Hypothalamus (tissue), 51 donors: ENCODE measurements at places on chromosomes 4 and X.

DNA sequence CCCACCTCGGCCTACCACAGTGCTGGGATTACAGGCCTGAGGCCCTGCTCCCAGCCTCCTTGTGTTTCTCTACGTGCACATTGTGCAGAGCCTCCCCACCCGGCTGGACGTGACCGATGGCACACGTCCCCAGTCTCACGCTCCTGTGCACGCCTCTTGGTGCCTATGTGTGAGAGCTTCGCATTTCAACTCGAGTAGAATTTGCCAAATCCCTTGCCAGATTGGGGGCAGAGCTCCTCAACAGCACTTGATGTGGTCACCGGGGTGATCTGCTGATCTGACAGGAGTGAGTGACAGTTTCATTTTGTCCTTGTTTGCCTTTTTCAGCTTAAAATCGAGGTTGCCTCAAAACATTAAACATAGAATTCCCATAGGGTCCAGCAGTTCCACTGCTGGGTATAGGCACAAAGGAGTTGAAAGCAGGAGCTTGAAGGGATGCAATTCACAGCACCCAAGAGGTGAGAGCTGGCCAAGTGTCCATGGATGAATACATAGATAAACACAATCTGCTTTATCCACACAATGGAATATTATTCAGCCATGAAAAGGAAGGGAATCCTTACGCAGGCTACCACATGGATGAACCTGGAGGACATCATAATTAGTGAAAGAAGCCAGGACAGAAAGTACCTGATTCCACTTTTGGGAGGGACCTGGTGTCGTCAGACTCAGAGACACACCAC lies 17.6 kb downstream of the TMEM187 start:
- no peak for DNase-seq

- DNase-seq: no peak
Measured at GRCh38 chr4:155881555-155881954, 15.5 kb upstream of the ASIC5 start.

GRCh38 chr4:22607382-22607781 lies 85.4 kb upstream of the GBA3 start:
- DNase-seq: peak; percentile 7

DNA sequence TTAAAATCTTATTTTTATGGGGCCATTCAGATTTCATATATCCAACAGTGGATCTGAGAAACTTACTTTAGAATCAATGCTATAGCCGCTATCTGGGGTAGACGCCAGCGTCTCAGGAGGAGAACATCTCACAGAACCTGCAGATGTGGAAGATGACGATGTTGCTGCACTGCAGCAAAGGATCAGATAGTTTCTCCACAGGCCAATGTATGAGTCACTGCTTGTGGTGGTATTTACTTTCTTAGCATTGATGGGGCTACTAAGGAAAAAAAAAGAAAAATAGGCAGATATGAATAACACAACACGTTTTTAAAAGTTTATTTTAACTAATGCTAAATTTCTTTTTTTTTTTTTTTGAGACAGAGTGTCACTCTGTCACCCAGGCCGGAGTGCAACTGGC lies 85.9 kb downstream of the ZAR1 start:
- DNase-seq: no peak

GRCh38 chr4:22794732-22795131 lies 102.0 kb downstream of the GBA3 start:
- no peak for DNase-seq

DNA sequence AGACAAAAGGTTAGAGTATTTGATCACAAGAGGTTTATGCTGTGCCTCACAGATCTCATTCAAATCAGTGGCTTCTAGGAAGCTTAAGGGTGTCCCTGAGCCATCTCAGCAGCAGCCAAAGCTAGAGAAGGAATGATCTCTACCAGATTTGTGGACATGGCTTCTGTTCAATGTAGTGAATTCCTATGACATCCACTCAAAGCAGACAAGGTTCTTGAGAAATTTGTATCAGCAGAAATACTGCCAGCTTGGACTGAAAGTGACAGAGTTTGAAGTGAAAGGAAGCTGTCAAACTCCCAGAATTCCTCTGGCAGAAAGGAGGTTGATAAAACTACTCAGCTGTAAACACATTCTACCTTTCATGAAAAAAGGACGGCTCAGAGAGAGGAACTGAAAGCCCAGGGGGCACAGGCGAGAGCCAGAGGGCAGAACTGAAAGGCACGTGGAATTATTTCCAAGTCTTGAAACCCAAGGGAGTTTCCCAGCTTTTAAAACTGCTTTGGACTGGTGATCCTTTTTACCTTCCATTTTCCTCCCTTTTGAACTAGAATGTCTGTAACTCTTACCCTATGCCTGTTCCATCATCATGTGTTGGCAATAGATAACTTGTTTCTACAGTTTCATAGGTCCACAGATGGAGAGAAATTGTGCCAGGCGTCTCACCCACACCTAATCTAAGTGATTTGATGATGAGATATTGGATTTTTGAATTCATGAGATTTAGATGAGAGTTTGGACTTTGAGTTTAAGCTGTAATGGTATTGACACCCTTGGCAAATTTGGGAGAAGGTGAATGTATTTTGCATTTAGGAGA lies 14.5 kb upstream of the MED14 start:
- no peak for DNase-seq

- no peak for DNase-seq
Measured at GRCh38 chr4:187417721-187418120, 577.9 kb upstream of the ZFP42 start.

DNA sequence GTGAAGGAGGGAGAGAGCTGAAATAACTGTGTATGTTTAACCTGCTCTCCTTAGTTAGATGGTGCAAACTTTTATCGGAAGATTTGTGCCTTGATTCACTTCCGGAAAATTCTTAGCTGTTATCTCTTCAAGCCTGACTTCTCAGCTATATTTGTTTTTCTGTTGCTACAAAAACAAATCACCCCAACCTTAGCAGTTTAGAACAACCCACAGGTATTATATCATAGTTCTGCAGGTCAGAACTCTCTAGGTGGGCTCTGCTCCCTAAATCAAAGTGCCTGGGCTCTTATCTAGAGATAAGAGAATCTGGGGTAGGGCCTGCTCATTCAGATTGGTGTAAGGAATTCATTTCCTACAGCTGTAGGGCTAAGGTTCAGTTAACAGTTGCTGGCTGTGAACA lies 15.1 kb upstream of the CEP135 start:
- no peak for DNase-seq

- DNase-seq: no peak
Measured at GRCh38 chr4:153217440-153217839, 13.2 kb downstream of the TRIM2 start.

DNA sequence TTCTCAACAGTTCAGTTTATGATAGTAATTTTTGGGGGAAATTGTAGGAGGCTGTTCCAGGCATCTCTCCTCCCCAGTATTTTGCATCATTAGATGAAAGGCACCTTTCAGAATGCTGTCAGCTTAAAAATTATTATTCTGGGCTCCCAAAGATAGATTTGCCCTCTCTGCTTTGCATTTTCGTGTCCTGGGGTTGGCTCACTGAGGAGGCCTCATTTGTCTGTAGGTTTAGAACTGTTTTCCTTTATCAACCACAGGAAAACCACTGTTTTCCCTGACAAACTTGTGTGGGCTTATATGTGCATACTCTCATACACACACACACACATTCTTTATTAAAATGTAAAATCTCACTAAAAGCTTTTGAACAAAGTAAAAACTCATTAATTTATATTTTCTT lies 197.2 kb upstream of the VCX3A start:
- DNase-seq: no peak

DNA sequence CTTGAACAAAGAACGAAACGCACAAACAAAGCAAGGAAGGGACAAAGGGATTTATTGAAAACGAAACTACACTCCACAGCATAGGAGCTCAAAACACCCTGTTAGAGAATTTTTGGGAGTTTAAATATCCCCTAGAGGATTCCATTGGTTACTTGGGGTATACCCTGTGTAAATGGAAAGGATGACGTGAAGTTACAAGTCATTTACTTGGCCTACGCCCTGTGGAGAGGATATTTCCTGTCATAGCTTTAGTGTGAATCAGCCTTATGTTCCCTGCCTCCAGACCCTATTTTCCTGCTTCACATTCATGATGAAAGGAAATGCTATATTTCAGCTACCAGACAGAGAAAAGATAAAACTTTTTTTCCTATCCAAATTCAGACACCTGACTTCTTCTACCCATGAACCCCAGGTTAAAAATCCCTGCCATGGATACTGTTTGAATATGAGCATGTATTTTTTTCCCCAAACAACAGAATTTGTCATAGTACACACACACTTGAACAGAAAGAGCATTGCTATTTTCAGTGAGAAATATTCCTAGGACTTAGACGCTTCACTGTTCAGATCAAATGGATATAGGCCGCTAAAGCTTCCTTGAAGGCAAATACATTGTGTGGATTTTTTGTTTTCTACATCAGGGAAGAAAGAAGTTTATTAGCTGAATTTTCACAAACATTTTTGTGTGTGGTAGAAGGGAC lies 20.4 kb downstream of the PIN4 start:
- no peak for DNase-seq

GRCh38 chr4:152455311-152455710 lies 80.6 kb downstream of the FBXW7 start:
- DNase-seq: no peak

DNA sequence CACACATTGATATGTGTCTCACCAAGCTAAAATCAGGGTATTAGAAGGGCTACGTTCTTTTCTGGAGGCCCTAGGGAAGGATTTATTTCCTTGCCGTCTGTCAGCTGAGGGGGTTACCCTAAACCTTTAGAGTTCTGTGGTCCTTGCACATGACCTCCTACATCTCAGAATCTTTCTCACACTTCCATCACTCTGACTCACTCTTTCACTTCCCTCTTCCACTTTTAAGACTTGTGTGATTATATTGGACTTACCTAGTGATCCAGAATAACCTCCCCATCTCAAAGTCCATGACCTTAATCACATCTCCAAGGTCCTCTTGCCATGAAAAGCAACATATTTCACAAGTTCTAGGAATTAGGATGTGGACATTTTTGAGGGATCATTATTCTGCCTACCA lies 53.6 kb upstream of the FUNDC1 start:
- DNase-seq: no peak

DNA sequence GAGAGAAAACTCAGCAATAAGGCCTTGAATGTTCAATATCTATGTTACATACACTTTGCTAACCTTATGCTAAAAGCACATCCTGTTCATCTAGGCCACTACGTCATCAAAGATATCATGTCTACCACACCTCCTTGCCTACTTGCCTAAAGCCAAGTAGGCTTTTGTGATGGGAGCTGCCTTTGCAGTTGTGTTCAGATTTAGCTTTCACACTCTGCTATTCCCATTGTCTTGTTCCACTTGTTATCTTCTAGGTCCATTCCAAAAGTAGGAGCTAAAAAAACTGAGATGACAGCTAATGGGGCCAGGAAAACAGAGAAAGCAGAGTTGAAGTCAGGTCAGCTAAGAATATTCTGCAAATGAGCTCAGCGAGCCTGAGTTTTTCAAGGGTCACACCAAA lies 153.6 kb upstream of the EDNRA start:
- DNase-seq: no peak

DNA sequence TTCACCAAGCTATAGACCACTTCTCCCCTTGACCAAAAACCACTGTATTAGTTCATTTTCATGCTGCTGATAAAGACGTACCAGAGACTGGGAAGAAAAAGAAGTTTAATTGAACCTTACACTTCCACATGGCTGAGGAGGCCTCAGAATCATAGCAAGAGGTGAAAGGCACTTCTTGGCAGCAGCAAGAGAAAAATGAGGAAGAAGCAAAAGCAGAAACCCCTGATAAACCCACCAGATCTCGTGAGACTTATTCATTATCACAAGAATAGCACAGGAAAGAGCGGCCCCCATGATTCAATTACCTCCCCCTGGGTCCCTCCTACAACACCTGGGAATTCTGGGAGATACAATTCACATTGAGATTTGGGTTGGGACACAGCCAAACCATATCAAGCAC lies 97.8 kb downstream of the DOCK11 start:
- DNase-seq: no peak

- DNase-seq: no peak
Measured at GRCh38 chr4:35942092-35942491, 302.2 kb downstream of the ARAP2 start.
